ENCODE measurements at places on chromosomes 2 and 18.
A peak's percentile ranks its signal among the peaks of the same experiment; 100 is the strongest.

DNA sequence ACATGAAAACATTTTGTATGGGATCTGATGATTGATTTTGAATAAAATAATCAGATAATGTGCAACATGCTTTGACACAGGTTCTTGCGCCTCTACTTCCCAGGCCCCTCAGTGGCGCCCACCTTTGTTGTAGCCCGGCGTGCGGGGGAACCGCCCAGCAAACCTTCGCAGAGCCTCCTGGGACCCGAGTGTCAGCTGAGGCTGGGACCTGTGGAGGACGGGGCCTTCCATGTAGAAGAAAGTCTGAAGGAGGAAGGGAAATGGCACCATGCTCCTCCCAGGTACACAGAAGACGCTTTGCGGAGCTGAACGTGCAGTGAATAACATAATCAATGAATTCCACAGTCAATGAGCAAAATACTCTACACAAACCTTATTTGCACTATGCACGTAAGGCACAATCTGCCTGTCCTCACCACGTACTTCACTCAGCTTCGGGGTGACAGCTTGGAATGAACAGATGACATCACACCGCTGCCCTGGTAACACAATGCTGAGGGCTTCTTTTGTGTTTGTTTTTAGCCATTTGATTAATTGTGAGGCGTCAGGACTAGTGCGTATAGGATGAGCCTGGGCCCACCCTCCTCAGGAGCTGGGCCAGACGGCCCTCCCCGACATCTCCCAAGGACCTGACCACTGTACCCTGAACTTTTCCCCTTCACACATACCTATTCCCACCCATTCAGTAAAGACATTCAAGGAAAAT lies 78.1 kb downstream of the TWIST2 start:
- DNase-seq = no peak

DNA sequence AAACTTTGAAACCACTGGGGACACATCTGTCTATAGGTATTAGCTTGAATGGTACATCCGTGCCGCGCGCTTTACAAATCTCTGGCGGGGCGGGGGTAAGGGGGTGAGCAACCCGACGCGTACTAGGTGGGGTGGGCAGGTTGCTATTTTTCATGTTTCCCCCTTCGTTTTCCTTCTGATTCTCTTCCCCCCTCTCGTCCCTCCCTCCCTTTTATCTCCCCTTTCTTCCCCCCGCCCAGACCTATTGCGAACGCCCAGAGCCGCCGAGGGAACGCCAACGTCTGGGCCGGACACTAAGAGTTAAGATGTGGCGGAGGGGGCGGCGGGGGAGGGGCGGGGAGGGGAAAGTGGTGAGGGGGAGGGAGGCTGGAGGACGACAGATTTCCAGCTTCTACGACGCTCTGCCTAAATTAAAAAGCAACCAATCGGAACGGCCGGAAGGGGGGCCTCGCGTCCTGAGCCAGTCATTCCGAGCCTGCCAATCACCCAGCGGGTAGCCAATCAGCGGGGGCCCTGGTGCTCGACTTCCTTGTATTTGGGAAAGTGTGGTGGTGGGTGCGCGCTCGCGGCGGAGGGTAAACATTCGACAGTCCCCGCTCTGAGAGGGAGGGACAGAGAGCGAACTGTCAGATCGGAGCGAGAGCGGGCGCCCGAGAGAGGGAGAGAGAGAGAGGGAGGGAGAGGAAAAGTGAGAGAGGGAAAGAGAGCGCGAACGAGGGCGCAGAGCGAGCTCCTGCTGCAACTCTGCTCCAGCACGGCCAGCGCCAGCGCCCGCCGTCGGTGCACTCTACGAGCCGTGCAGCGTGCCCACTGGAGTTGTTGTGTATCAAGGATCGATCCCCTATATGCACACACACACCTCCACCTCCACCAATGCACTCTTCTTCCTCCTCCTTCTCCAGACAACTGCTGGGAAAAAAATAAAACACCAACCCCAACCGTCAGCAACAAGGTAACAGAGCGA lies at the start of gene POU3F3:
Gene POU3F3 (plus strand): TSS at position 582 of the 964 bp plus-strand sequence. CDS start 1,396 bp downstream, outside the sequence.
- DNase-seq = no peak

- peak; percentile 75 for DNase-seq
Measured at GRCh38 chr2:207528980-207529329, 807 bp upstream of the CREB1 start.

GRCh38 chr2:170217778-170218251 lies 39.9 kb downstream of the MYO3B start:
- DNase-seq = no peak

DNA sequence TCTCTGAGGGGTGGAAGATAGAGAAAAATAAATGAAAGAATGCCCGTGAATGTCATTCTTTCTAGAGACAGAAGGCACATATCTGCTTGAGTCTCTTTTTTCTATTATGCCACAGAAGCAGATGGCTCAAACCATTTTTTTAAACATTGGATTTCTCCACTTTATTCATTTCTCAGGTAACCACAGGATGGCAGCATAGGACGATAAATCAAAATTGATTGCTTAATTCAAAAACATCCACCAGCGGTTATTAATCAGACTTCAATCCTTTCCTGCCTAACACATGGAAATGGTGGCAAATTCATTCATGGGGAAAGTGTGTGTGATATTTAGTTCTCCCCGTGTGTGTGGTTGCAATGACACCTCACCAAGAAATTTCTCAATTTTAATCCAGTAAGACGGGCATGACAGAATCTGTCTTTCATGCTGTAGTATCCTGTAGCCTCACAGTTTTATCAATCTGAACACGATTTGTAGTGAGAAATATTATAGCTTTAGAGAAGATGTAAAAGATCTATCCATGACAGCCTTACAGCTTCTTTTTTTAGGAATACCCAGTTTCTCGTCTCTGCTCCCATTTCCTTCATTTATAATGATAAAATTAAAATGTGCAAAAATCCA lies 72.2 kb downstream of the DSC3 start:
- no peak for DNase-seq

DNA sequence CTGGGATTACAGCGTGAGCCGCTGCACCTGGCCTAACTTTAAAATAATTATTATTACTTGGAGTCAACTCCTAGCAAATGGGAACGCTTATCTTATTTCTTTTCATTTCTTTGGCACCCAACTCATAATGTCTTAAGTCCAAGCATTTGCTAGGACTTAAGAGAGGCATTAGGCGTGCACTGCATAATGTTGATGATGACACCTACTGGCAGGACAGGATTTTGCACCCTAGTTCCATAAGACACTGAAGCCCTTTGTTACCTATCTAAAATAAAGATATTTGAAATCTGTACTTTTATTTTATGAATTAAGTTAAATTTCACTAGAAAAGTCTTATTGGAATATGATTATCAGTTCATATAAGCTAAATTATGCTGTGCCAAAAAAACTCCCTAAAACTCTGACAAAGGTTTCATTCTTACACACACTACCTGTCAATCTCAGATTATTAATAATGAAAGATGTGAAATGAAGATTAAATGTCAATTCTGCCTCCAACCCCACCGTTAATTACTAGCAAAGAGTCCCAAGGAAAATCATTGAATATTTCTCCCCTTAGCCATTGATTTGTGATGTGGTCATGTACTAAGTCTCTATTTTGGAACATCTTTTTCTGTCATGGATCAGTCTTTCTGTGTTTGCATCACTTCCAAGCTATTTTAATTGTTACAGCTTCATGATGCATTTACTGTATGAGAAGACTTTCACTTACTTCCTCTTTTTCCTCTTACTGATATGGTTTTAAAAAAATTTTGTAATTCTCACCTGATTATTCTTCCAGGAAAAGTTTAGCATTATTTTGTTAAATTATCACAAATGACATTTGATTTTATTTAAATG lies 12.7 kb upstream of the CDH2 start:
- DNase-seq = no peak

DNA sequence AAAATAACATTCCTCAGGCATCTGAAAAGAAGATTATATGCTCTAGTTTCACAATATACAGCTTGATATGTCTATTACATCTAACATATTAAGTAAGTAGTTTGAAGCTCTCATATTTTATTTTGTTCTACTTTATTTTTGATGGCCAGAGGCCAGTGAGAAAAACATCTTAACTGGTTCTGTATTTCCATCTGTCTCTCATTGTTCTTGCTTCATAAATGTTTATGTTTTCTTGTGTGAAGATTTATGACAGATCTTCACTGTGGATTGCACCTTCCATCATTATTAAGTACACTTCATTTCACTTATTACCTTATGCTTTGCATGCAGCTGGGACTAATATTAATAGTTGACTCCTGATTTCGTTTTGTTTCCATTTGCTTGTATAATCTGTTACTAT lies 511.2 kb downstream of the TSN start:
- no peak for DNase-seq

DNA sequence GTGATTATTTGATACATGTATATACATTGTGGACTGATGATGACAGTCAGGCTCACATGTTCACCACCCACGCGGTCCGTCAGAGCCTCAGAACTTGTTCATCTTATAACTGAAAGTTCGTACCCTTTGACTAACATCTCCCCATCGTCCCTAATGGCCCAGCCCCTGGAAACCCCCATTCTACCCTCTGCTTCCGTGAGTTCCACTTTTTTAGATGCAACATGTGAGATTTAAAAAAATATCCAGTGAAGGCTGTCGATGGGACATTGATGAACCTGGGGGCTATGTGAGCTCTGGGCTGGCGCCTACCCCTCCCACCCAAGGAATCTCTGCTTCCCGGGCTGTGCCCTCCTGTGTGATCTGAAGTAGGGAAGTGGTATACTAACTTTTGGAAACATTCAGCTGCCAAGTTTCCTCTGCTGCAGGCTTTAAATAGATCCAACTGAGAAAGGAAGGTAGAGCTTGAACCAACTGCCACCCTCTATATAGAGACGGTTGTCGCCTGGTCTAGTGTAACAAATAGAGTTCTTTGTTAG lies 163.8 kb downstream of the FAM210A start:
- DNase-seq = peak; percentile 14
